Stimulated activated CD4-positive, alpha-beta T cell treated with anti-CD3 and anti-CD28 coated beads, TNF-alpha, amount 100 ng/mL, for 1 hour (primary cell): ENCODE measurements at places on chromosomes 3 and 15.

DNA sequence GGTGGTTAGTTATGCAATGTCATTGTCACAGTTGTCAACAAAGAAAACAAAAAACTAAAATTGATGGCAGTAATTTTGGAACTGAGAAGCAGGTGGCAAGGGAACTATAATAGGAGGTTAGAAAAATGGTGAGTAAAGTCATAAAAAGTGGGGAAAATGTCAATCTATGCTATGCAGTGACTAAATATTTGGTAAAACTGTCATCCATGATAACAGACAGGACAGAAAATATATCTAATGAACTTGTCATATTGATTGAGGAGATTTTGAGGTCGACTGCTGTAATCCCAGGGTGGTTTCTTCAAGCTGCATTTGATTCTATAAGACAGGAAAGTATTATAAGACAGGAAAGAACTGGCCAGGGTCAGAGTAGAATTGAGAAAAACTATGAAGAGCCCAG, 998.4 kb downstream of the IGSF11 start:
- DNase-seq: no peak

GRCh38 chr15:65067317-65067644, 510 bp downstream of the RASL12 start:
- no peak for DNase-seq

DNA sequence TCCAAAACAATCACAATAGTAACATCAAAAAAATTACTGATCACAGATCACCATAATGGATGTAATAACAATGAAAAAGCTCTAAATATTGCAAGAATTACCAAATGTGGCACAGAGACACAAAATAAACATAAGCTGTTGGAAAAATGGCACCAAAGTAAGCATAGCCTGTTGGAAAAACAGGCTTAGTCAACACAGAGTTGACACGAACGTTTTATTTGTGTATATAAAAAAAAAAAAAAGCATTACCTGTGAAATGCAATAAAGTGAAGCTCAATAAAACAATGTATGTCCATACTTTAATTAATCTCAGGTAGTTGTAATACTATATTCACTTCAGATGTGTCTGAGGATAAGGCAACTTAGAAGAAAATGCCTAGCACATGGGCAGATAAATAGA, 77.1 kb downstream of the NR1I2 start:
- no peak for DNase-seq

- DNase-seq: no peak
Measured at GRCh38 chr3:64825404-64826120, 137.8 kb upstream of the ADAMTS9 start.

GRCh38 chr3:16286751-16287543, 21.9 kb downstream of the OXNAD1 start:
- DNase-seq: no peak

DNA sequence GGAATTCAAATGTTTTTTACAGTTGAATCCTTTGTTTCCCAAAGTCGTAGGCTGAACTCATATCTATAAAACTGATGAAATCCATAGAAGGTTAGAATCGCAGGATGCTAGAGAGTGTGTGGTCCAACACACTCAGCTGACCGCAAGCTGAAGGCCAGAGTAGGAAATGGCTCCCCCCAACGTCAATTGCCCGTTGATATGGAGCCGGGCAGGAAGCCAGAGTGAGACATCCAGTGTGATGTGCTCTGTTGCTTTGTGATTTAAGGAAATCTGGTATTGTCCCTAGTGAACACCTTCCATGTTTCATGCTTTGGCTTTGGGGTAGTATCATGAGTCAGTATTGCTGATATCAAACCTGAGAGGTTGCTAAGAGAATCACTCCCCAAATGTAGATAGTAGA, 5.8 kb upstream of the MEX3B start:
- no peak for DNase-seq

GRCh38 chr3:66629150-66629981, 128.5 kb upstream of the LRIG1 start:
- DNase-seq: no peak

DNA sequence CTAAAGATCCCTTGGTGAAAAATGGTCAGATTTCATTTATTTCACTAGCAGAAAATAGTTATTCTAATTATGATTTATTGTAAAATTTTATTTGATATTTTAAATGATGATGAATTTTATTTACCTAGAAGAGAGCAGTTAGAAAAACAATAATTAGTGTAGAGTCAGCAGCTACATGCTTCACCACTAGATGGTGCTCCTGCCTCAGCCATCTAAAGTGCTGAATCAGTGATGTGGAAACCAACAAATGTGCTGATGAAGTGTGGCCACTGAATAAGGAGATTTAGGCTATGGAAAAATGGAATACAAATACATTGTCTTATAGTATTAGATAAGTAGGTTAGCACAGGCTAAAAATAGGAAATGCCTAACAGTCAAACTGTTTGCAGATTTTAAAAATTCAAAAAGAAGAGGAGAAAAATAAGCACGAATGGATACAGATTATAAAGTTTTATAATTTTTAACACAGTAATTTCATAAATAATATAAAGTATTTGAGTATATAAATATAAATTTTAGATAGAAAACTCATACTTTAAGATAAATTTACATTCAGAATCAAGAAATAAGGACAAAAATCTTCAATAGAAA, 109.8 kb downstream of the PPP2R3A start:
- DNase-seq: peak; percentile 31

GRCh38 chr3:146387566-146387965, 81.8 kb downstream of the PLSCR2 start:
- no peak for DNase-seq

DNA sequence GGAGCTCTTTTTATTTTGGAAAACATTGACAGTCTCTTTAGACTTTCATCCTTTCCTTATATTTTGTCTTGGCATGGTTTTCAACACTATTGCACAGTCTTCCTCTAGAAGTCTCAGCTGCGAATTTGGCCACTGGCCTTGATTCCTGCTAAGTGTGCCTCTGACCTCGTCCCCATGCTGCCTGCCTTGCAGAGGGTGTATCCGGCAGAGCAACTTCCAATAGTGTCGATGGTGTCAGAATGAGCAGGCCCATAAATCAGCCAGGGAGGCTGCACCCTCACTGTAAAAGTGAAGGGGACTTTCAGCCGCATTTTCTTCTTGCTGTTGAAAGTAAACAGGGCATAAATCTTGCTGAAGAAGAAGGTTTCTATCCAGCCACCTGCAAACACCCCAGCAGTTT, 336.7 kb upstream of the TRIM42 start:
- DNase-seq: no peak

GRCh38 chr3:170055209-170055608, 17.4 kb downstream of the GPR160 start:
- no peak for DNase-seq

DNA sequence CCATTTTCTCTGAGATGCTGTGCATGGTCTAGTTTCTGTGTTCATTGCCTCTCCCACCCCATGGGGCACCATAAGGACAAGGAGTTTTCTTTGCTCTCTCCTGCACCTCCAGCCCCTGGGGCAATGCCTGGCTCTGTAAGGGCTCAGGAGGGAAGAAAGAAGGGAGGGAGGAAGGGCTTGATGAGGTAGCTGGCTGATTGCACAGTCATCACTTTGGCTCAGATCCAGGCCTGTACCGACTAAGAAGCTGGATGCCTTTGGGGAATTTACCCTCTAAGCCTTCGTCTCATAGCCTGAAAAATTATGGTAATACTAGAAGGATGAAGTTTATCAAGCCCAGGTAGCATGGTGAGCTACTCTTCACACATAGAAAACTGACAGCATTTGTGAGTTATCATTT, 382.9 kb downstream of the GABRG3 start:
- DNase-seq: no peak

GRCh38 chr15:65979316-65979715, 110.0 kb downstream of the RAB11A start:
- DNase-seq: no peak

- DNase-seq: no peak
Measured at GRCh38 chr15:68440136-68440535, 8.2 kb upstream of the ITGA11 start.

DNA sequence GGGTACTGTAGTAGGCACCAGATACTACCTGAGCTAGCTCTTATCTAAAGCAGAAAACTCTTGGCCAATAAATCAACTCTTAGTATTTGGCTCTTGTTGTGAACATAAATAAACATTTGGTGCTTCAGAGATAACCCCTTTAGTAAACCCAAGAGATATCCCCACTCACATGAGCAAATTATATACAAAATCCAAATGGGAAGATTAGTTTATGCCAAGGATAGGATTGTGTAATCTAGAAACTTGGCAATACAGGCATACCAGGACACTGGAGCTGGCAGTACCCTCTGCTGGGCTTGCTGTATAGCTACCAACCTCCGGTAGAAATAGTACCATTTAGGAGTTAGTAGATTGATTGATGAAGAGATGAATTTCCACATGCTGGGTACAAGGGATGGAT, 127.0 kb downstream of the LIPC start:
- no peak for DNase-seq

- no peak for DNase-seq
Measured at GRCh38 chr3:11435440-11436165, 163.4 kb downstream of the ATG7 start.

DNA sequence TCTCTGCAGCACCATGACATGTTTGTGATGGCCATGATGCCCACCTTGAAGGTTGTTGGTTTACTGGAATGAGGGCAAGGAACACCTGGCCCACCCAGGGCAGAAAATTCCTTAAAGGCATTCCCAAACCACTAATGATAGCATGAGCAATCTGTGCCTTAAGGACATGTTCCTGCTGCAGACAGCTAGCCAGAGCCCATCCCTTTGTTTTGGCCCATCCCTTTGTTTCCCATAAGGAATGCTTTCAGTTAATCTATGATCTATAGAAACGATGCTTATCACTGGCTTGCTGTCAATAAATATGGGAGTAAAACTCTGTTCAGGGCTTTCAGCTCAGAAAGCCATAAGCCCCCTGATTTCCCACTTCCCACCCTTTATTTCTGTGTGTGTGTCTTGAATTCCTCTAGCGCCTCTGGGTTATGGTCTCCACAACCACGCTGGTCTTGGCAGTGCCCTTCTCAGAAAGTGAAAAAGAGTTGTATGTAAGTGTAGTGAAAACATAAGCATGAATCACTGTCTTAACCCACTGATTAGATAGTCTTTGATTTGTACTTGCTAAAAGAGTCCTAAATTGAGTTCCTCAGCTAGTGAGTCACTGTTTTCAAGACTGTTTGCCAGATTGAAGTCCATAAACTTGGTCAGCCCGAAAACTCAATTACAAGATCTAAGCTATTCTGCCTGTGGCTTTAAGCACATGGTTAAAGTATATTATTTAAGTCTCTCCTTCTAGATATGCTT, 19.0 kb upstream of the CCR2 start:
- no peak for DNase-seq

DNA sequence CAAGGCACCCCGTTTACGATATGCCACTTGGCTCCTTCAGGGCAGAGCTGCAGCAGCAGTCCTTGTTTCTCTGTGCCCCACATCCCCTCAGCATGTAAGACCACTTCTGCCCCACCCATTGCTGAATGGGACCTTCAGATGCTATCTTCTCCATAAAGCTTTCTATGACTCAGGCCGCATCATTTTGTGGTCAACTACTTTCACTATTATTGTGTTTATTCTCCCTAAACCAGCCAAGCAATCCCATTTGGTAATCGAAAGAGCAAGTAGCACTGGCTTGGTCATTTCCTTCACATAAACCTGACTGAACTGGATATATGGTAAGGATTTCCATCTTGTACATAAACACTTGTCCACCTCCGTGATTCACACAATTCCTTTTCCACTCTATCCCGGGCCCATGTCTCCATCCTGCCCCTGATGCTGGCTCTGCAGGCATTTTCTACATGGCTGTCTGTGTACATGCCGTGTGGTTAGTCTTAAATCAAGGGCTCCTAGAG, 25.7 kb downstream of the LIPC start:
- no peak for DNase-seq

GRCh38 chr3:19739504-19739903, 194.5 kb downstream of the EFHB start:
- no peak for DNase-seq

- no peak for DNase-seq
Measured at GRCh38 chr15:33309602-33310276, 1.0 kb upstream of the RYR3 start.

DNA sequence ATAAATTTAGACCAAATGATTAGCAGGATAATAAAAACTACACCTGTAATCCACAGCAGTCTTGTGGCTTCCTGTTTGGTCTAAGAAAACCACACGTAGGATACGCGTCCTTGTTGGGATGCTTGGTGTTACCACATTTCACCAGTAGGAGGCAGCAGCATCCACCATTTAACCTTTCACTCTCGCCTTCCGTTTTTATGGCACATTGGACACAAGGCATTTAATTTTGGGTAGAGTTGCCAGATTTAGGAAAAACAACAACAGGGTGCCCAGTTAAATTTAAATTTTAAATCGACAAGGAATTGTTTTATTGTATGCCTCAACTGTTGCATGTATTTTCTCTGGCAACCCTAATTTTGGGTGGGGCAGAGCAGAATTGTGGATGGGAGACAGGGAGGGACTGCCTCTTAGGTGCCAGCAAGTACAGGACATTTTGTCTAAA, 6.3 kb downstream of the LRRC31 start:
- peak; percentile 13 for DNase-seq

- no peak for DNase-seq
Measured at GRCh38 chr3:174170248-174170647, 688.9 kb upstream of the NAALADL2 start.

DNA sequence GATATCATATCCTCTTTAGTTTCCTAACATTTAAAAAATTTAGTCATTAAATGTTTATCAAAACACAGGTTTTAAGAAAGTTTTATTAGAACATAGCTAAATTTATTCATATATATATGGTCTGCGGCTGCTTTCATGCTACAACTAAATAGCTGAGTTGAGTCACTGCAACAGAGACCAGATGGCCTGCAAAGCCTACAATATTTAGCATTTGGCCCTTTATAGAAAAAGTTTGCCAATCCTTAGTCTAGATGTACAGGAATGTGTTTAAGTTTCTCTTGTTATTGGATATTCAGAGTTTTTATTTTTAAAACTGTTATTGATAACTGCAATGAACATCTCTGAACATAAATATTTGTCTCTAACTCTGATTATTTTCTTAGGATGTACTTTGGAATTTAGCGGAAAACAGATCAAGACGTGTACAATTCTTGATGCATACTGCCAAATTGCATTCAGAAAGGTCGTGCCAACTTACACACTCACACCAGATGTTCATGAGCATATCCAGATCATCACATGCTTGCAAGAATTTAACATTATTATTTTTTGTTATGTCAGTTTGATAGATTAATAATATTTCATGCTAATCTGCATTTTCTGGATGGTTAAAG, 157.9 kb downstream of the STAC start:
- no peak for DNase-seq

- DNase-seq: no peak
Measured at GRCh38 chr3:184117636-184118035, 17.5 kb upstream of the EIF2B5 start.

- no peak for DNase-seq
Measured at GRCh38 chr3:179046497-179047353, 24.9 kb downstream of the ZMAT3 start.

GRCh38 chr3:34090876-34091275, 292.4 kb downstream of the PDCD6IP start:
- DNase-seq: no peak

- no peak for DNase-seq
Measured at GRCh38 chr3:155646128-155646527, 98.7 kb downstream of the PLCH1 start.
